ENCODE measurements at places on chromosomes 13 and 19.
A peak's percentile ranks its signal among the peaks of the same experiment; 100 is the strongest.

- DNase-seq: peak; percentile 90
These were observed at the start of gene PNMA8B for GRCh38 chr19:46495786-46496099. Gene PNMA8B, minus strand, starts transcription at chr19:46495867. Its CDS starts 402 bp downstream, at chr19:46495465.

DNA sequence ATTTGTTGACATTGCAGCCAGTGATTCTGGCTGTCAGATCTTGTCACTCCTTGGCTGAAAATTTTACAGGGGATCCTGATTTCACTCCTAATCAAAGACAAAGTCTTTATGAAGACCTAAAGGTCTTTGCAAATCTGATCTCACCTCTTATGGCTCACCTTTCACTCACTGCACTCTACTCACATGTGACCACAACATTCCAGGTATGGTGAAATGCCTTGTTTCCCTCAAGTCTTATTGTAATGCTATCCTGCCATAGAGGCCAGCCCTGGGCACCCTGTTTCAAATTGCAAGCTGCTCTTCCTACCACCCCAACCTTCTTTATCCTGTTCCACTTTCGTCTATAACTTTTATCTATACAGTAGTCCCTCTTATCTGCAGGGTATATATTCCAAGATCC, 200.1 kb downstream of the NDFIP2 start:
- no peak for DNase-seq

DNA sequence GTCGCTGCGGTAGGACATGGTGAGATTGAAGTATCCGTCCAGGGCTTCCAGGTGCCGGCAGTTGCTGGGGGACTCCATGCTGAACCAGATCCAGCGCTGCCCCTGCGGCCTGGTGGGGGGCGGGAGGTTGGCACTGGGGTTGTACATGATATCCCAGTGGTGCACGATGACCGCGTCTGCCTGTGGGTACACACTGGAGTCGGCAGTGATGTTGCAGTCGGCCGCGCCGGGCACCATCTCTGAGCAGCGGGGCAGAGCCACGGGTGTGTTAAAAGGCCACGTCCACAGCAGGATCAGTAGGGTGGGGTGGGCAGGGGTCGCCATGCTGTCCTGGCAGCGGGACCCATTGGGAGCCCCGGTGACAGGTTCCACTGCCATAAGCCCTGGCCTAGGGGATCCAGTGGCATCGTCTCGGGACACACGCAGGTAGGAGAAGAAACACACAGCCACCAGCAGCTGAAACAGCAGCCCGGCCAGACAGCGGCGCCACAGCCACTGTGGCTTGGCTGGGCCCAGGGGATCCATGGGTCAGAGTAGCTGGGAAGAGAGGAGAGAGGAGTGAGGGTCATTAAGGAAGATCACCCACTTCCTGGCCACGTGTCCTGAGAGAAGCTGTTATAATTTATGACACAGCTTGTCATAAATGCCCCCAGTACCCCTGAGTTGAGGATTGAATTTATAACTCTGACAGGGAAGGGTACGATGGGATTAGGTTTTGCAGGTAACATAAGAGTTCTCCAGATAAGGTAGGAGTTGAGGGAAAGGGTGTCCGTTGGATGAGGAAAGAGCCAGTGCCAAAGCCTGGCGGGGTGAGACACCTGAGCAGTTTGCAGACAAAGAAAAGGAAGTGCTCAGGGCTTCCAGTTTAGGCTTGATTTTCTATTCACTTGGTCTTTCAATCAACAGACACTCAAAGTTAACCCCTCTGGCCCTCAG, 2.9 kb downstream of the FUT5 start:
- DNase-seq: no peak

GRCh38 chr13:114222461-114222968, 12.2 kb upstream of the CDC16 start:
- no peak for DNase-seq

DNA sequence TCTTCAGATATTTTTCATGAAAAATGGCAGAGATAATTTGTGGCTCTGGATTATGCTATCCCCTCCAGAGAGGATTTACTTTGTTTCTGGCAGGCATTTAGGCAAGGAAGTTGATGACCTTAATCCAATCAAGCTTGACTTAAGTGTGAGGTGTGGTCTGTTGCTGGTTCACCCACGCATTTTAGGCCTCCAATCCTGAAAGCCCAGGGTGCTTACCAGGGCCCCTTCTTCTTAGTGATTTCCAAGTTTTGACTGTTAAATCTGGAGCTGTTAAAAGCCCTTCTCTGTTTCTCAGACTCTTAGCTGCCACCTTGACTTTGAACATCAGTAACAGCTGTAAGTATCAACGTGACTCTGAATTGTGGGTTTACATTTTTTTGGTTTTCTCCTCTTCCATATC, 161.8 kb downstream of the DNAJC15 start:
- no peak for DNase-seq

- no peak for DNase-seq
These were observed 8.3 kb upstream of the ZNF14 start for GRCh38 chr19:19741184-19741583.

DNA sequence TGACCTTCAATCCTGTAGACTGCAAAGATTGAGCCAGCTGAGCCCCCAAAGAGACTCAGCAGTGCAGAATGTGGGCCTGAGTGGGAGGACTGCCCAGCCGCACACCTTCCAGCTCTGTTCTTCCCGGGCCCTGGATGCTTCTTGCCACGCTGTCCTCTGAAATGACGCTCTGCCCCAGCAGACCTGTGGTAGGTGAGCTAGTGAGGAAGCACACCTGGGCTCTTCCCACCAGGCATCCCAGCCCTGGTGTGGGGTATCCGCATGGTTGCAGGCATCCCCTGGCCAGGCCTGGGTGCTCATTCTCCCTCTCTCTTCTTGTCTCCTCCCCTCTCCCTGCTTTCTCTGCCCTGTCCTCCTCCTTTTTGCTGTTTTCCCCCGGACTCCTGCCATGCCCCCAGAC, 9.8 kb upstream of the MZF1 start:
- DNase-seq: no peak

- peak; percentile 72 for DNase-seq
These were observed 90.5 kb upstream of the SLC15A1 start for GRCh38 chr13:98842858-98843481.

- no peak for DNase-seq
These were observed 36.7 kb downstream of the PIN1 start for GRCh38 chr19:9871626-9872338.

DNA sequence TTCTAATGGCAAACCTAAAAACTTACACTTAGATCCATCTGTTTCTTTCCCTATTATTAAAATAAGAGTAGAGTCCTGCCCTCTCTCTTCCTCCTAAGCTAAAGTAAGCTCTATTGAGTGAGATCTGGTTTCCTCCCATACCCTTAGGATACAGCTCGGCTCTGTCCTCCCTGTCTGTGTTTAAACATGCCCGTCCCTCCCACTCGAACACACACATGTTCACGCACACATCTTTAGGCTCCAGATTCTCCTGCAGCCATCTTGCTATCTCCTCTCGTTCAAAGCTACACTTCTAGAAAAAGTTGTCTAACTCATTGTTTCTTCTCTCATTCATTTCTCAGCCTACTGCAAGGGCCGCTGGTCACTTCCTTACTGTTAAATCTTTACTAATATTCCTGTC, 15.1 kb upstream of the CEBPG start:
- no peak for DNase-seq

- DNase-seq: no peak
These were observed 26.7 kb downstream of the CEACAM8 start for GRCh38 chr19:42568006-42568405.

DNA sequence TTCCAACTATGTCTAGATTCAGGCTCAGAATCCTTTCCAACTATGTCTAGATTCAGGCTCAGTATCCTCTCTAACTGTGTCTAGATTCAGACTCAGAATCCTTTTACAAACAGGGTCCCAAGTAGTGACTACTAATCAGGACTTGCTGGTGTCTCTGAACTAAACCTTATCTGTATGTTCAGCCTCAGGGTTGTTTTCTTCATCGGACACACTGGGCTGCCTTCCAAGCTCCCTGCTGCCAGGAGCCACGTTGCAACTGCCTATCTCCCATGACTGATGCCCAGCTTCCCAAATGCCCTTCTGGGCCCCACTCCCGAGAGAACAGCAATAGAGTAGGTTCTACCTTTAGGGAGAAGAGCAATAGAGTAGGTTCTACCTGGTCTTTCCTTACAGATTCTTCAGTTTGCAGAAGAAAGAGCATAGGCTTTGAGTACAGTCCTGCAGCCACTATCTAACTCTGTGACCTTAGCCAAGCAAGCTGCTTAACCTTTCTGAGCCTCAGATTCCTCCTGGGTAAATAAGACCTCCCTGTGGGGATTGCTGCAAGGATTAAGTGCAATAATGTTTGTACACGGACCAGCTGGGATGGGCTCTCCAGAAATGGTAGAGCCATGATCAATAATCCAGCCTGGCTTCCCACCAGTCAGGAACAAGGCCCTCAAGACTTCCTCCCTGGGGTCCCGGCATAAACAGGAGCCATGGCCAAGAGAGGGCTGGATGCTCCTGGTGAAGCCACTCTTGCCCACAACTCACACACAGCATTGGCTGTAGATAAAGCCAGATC, 61.5 kb downstream of the ZIC5 start:
- no peak for DNase-seq

GRCh38 chr19:53879140-53880081, 2.6 kb upstream of the PRKCG start:
- DNase-seq: peak; percentile 90

- DNase-seq: no peak
These were observed 444 bp upstream of the NCCRP1 start for GRCh38 chr19:39196320-39196719.

DNA sequence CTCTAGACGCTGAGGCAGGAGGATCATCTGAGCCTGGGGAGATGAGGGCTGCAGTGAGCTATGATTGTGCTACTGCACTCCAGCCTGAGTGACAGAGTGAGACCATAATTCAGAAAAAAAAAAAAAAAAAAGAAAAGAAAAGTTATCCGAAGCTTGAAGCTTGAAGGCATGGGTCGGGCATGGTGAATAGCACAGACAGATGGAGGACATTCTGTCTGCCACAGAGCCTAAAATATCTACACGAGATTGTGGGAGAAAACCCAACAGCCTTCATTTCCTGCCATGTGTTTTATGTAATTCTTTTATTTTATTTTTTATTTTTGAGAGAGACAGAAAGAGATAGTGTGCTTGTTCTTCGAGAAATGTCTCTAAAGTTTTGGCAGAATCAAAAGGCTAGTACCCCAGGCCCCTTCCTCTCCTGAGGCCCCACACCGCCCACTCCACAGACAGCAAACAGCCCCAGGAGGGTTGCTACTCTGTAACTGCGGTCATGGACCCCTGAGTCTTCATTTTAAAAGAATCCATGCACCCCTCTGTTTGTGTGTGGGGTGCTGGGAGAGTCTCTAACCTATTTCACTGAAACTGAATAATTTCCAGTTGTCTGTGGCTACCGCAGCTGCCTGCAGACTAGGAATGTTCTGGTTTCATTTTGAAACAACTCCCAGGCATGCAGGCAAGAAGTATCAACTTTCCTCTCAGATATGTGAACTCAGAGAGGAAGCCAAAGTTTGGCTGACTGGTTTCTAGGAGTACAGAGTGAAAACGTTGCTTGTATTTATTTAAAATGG, 38.4 kb upstream of the RCBTB2 start:
- DNase-seq: no peak

DNA sequence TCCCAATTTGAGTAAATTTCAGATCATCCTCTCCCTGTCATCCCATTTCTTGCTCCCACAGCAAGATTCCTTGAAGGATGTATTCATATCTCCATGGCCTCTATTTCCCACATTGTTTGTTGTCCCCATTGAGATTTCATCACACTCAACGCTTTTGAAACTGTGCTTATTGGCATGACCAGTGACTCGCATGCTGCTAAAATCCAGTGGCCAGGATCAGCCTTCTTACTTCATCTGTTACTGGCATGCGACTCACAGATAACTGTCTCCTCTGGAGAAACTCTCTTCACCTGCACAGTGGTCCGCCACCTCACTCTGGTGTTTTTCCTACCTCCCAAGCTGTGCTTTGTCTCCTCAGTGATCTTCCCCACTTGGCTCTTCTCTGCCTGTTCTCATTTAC, 95.8 kb downstream of the WASF3 start:
- DNase-seq: no peak

- DNase-seq: no peak
These were observed 6.4 kb upstream of the DMWD start for GRCh38 chr19:45798995-45799517.

DNA sequence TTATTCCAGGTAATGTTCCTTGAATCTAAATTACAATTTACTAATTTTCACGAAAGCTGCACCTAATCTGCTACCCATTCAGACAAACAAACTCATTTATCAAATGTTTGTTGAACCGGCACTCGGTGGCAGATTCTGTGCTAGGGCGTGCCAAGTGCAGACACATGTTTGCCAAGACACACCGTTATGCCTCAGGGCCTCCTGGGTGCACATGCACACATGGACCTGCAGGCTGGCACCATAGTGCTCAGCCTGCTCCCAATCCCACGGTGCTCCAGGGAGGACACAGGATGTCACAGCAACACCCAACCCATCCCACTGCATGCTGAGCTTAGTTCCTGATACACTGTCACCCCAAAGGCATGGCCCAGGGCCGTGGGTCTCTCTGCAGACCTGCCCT, 7.7 kb downstream of the SCGB2B2 start:
- no peak for DNase-seq

DNA sequence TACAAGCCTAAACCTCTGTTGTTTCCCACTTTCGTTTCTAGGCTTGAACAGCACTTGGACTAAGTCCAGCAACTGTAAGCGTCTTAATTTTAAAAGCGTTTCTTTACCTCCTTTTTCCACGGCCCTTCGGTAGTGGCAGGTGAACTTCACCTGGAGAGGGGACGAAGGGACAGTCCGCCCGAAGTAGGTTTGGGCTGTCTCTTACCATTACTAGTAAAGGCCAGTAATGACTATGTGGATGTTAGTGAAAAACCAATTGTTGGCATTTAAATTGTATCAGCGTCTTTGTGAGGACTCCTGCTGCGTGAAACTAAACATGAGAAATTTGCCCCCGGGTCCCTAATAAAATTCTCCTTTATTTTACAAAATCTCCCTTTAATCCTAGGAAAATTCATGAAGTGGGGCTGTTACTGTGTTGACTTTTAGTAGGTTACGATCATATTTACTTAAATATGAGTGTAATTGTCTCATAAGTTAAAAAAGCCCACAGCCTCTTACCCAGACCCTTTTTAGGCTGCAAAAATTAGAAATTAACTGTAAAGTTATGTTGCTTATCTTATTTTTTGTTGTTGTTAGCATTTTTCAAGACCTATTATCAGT, 983 bp downstream of the ITM2B start:
- no peak for DNase-seq

- no peak for DNase-seq
These were observed 360.0 kb downstream of the DCT start for GRCh38 chr13:94119360-94119936.

DNA sequence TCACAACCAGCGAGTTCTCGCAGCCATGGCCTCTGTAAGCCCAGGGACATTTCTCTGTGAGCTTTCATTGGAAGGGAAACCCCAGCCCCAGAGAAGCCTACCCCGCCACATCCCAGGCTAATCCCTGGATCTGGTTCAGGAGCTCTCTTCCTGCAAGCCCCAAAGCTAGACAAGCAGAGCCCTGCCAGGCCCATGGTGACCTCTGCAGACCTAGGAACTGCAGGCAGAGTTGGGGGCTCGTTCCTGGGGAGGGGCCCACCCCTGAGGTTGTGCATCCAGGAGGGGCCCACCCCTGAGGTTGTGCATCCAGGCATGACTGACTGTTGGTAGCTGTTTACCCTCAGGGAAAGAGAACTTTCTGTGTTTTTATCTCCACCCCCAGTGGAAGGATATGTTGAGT, 21.7 kb downstream of the KCTD15 start:
- DNase-seq: no peak
